ENCODE measurements at places on chromosomes 4 and X. TPM values are rescaled to one million over a fixed set of nuclear protein-coding genes. Genes with fewer than 3 reads are reported as not detected.

The ZAR1 gene
- not detected for total RNA-seq

The GPR173 gene
- total RNA-seq: 11.3 TPM

The SFRP2 gene
- total RNA-seq: not detected

The LUZP4 gene
- not detected for total RNA-seq

The TEC gene
- total RNA-seq: 0.97 TPM

The MAGEH1 gene
- total RNA-seq: 15.1 TPM

DNA sequence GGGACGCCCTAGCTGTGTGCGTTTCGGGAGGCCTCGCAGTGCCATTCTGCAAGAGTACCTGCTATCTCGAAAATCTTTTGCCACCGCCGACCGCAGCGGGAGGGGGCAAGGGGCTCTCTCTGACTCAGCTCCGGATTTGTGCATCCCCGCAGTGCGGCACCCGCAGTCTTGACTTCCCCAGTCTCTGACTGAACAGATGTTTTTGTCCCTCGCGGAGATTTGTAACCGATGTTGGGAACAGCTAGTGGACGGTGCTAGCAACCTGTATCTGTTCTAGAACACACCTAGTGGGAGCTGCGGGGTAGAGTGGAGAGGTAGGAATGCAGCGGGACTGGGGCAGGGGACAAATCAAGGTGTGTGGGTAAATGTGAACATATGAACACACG lies 17.2 kb downstream of the NKX6-1 start:
- H3K36me3 ChIP-seq: no peaks in the 10 kb centered on the region
- no peak for DNase-seq
- H3K27me3 ChIP-seq: peaks cover 93% of the 10 kb centered on the region
- no peaks in the 10 kb centered on the region for H3K4me1 ChIP-seq

DNA sequence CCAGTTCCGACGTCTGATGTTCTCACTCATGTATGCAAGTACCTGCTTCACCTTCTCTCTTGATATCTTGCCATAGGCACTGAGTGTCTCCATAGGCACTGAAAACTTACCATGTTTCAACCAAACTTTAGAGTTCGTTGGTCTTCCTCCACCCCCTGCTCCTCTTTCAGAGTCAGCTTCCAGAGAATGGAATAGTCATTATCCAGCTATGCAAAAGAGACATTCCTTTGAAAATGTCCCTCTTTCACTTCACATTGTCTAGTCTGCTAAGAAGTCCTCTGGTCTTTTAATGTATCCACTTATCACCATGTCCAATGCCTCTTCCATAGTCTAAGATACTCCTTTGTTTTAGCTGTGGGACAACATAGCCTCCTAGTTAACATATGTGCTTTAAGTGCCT lies 566.0 kb upstream of the TENM3 start:
- H3K36me3 ChIP-seq: no peaks in the 10 kb centered on the region
- no peak overlapping the region for H3K4me3 ChIP-seq

DNA sequence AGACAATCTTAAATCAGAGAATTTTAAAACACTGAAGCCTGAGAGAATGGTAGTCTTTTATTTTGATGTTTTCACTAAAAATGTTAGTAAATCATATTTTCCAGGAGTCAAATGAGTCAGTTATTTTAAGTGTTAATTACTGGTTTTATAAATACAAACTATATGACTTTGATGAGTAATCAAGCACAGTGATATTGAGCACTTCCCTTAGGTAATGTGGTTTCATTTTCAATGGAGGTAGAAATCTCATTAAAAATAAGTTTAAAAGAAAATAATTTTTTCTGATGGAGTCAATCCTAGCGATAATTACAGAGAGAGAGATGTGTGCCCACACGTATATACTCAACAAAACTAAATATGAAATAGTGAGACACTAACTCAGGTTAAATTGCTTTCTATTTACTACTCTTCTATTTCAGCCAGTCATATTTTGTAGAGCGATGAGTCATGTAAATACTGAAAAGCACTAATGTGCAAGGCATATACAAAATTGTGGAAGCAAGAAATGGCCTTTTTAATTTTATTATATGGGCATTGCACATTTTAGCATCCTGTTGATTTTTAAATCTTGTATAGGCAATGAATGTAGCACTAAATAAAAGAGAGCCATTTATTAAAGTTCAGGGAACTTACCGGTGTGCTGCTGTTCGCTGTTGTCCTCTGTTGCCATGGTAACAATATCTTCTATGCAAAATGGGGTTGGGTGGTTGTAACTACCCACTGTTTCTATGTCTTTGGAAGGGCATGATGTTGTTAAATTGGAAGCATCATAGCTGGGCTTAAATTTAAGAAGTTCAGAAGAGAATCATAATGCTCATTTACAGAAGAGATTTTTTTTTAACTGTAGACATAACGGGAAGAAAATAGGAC lies 513.7 kb downstream of the TLL1 start:
- H3K36me3 ChIP-seq: no peaks in the 10 kb centered on the region
- H3K27me3 ChIP-seq: no peaks in the 10 kb centered on the region
- no peak for DNase-seq
- H3K4me1 ChIP-seq: no peaks in the 10 kb centered on the region
- no peak overlapping the region for H3K4me3 ChIP-seq

- no peak for DNase-seq
- no peak overlapping the region for H3K27ac ChIP-seq
- no peaks in the 10 kb centered on the region for H3K36me3 ChIP-seq
- H3K27me3 ChIP-seq: no peaks in the 10 kb centered on the region
Observed at GRCh38 chrX:38816155-38816554, 14.9 kb downstream of the MID1IP1 start.

DNA sequence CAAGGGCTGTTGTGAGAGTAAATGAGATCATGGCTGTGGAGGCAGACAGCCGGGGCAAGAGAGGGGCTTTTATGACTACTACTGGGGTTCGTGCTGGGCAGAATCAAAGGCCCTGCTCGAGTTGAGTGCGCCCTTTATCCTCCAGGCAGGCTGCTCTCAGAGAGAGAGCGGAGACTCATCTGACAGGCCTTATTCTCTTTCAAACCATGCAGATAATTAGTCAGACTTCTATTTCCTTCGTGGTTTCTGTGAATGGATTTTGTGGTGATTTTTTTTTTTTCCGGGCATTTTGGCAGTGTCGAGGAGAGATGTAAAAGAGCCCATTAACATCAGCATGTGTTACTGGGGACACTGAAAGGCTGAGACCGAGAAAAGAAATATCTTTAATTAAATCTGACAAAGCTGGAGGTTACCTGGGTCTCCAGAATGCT lies 73.6 kb downstream of the MED28 start:
- H3K36me3 ChIP-seq: no peaks in the 10 kb centered on the region
- no peak overlapping the region for H3K4me3 ChIP-seq
- H3K27ac ChIP-seq: no peak overlapping the region
- no peaks in the 10 kb centered on the region for H3K27me3 ChIP-seq

DNA sequence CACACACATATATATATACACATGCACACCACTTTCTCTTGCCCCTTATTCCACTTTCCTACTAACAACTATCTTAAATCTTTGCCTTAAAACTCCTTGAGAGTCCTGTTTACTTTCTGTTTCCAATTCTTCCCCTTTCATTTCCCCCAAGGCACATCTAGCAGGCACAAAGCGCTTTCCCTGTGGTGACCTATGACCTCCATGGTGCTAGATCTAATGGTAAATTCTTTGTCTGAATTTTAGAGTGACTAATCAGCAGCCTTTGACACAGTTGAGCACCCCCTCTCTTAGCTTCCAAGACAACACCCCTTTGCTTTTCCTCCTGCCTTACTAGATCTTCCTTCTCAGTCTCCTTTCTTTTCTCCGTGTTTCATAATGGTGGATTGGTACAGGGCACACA lies 236.4 kb upstream of the TTC29 start:
- no peaks in the 10 kb centered on the region for H3K4me1 ChIP-seq
- H3K27me3 ChIP-seq: no peaks in the 10 kb centered on the region
- no peak overlapping the region for H3K27ac ChIP-seq
- no peak for DNase-seq
- no peak overlapping the region for H3K4me3 ChIP-seq
- no peaks in the 10 kb centered on the region for H3K36me3 ChIP-seq

- peaks cover 12% of the 10 kb centered on the region for H3K4me1 ChIP-seq
- no peaks in the 10 kb centered on the region for H3K36me3 ChIP-seq
- DNase-seq: no peak
- no peak overlapping the region for H3K27ac ChIP-seq
- H3K4me3 ChIP-seq: no peak overlapping the region
- no peaks in the 10 kb centered on the region for H3K27me3 ChIP-seq
Observed at GRCh38 chr4:142035566-142035965, 399.2 kb downstream of the IL15 start.

DNA sequence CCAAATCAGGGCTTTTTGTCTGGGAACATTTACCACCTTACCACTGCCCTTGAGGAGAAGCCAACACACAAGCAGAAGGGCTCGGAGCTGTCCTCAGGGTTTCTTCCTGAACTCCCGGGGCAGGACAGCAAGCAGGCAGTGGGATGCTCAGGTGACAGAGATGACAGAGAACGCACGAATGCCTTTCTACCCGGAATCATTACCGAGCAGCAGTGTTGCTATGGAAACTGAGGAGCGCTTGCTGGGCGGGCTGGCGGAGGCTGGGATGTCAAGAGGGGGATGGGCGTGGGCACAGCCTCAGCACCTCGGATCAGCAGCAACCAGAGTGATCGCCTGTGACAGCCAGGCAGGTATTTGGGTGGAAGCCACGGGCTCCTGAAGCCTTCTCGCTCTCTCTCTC lies 17.8 kb downstream of the SSR4 start:
- peaks cover 2% of the 10 kb centered on the region for H3K27me3 ChIP-seq
- H3K4me3 ChIP-seq: no peak overlapping the region
- no peak overlapping the region for H3K27ac ChIP-seq
- no peaks in the 10 kb centered on the region for H3K36me3 ChIP-seq
- DNase-seq: no peak

DNA sequence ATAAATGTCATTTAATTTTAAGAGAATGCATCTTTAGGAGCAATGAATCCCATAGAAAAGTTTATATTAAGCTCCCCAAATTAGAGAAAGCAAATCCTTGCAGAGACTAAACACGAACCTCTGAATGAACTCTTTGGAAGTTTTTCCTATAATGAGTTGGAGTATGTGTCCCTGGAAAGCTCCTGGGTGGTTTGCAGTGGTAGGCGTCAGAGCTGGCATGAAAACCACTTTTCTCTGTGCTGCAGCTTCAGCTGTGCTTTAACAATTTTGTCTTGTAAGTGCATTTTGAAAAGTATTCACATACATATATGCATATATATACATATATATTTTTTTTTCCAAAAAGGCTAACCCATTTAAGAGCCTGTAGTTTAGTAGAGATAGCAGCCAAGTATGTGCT lies 148.7 kb upstream of the TBC1D9 start:
- H3K4me3 ChIP-seq: no peak overlapping the region
- H3K27ac ChIP-seq: no peak overlapping the region
- H3K36me3 ChIP-seq: no peaks in the 10 kb centered on the region

DNA sequence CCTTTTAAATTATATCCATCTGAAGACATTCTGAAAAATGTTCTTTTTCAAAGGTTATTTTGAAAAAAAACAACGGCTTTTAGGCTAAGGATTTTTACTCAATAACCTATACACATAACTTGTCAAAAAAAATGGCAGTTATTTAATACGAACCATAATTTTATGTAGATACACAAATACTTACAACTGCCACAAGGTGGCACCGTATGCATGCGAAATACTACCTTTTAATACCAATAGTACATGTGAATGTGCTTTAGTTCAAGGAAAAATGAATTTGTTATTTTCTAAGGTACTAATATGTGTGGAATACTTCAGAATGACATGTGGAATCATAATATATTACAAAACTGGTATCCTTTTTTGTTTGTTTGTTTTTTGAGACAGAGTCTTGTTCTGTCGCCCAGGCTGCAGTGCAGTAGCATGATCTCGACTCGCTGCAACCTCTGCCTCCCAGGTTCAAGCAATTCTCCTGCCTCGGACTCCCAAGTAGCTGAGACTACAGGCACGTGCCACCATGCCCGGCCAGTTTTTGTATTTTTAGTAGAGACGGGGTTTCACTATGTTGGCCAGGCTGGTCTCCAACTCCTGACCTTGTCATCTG lies 4.6 kb upstream of the MAD2L1 start:
- peak; percentile 72 for DNase-seq
- no peaks in the 10 kb centered on the region for H3K36me3 ChIP-seq
- no peaks in the 10 kb centered on the region for H3K27me3 ChIP-seq

- no peaks in the 10 kb centered on the region for H3K27me3 ChIP-seq
- H3K4me1 ChIP-seq: peaks cover 39% of the 10 kb centered on the region
- no peaks in the 10 kb centered on the region for H3K36me3 ChIP-seq
Observed at GRCh38 chr4:143355540-143356217, 19.0 kb downstream of the GAB1 start.

DNA sequence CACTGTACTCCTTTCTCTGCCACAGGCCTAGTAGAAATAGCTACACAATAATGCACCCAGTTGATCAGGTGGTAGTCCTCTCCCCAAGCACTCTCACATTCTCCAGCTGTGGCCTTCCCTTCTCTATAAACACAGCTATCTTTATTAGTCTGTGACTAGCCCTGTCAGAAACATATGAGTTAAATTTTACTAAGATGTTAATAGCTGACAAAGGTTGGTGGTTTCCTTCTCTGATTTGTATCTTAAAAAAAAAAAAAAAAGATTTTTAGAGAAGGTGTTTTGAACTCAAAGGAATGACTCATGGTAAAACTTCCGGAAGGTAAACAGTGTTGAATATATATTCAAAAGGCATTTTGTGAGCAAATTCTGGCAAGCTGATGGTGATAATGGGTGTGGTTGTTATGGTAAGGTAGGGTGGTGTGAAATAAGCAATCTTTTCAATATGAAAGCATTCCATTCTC lies 327.4 kb downstream of the PPP3CA start:
- H3K36me3 ChIP-seq: no peaks in the 10 kb centered on the region
- H3K27ac ChIP-seq: peak overlapping the region; percentile 88
- no peak overlapping the region for H3K4me3 ChIP-seq
- no peaks in the 10 kb centered on the region for H3K27me3 ChIP-seq
- H3K4me1 ChIP-seq: peaks cover 35% of the 10 kb centered on the region

GRCh38 chr4:8157496-8157895 lies 1.1 kb downstream of the ABLIM2 start:
- H3K4me1 ChIP-seq: peaks cover 11% of the 10 kb centered on the region
- DNase-seq: no peak
- H3K27ac ChIP-seq: no peak overlapping the region
- H3K36me3 ChIP-seq: no peaks in the 10 kb centered on the region
- peaks cover 17% of the 10 kb centered on the region for H3K27me3 ChIP-seq
- H3K4me3 ChIP-seq: no peak overlapping the region

DNA sequence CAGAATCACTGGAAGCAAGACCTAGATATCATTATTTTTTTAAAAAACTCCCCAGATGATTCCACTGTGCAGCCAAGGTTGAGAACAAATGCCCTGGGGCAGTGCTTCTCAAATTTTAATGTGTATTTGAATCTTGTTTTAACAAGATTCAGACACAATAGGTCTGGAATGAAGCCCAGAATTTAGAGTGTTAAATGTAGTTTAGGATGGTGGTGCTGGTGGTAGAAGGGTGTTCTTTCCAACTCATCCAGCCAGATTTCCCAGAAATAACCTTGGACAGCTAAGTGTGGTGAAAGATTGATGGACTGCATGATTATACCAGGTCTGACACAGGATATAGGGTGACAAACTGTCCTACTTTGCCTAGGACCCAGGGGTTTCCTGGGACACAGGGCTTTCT lies 120.1 kb upstream of the MED14 start:
- H3K36me3 ChIP-seq: no peaks in the 10 kb centered on the region
- DNase-seq: no peak
- no peak overlapping the region for H3K27ac ChIP-seq
- H3K27me3 ChIP-seq: no peaks in the 10 kb centered on the region
- no peak overlapping the region for H3K4me3 ChIP-seq
